ENCODE measurements at places on chromosomes 5 and 9.

GRCh38 chr5:67858471-67859031 is 357.0 kb upstream of the PIK3R1 start:
- H3K27me3 ChIP-seq: no peaks in the 10 kb centered on the region
- DNase-seq: no peak
- H3K36me3 ChIP-seq: no peaks in the 10 kb centered on the region

GRCh38 chr9:91296354-91296753 is 65.4 kb downstream of the AUH start:
- H3K4me1 ChIP-seq: no peaks in the 10 kb centered on the region
- H3K27ac ChIP-seq: no peak overlapping the region
- no peak for DNase-seq
- H3K27me3 ChIP-seq: no peaks in the 10 kb centered on the region
- no peaks in the 10 kb centered on the region for H3K36me3 ChIP-seq
- no peak overlapping the region for H3K4me3 ChIP-seq

DNA sequence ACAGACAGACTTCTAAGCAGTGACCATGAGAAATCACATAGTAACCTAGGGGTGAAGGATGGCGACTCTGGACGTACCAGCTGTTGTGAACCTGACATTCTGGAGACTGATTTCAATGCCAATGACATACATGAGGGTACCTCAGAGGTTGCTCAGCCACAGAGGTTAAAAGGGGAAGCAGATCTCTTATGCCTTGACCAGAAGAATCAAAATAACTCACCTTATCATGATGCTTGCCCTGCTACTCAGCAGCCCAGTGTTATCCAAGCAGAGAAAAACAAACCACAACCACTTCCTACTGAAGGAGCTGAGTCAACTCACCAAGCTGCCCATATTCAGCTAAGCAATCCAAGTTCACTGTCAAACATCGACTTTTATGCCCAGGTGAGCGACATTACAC is 38.0 kb upstream of the CCDC152 start:
- H3K27me3 ChIP-seq: no peaks in the 10 kb centered on the region
- H3K4me1 ChIP-seq: peaks cover 41% of the 10 kb centered on the region
- H3K36me3 ChIP-seq: no peaks in the 10 kb centered on the region
- peak overlapping the region; percentile 11 for H3K4me3 ChIP-seq
- H3K27ac ChIP-seq: peak overlapping the region; percentile 41

DNA sequence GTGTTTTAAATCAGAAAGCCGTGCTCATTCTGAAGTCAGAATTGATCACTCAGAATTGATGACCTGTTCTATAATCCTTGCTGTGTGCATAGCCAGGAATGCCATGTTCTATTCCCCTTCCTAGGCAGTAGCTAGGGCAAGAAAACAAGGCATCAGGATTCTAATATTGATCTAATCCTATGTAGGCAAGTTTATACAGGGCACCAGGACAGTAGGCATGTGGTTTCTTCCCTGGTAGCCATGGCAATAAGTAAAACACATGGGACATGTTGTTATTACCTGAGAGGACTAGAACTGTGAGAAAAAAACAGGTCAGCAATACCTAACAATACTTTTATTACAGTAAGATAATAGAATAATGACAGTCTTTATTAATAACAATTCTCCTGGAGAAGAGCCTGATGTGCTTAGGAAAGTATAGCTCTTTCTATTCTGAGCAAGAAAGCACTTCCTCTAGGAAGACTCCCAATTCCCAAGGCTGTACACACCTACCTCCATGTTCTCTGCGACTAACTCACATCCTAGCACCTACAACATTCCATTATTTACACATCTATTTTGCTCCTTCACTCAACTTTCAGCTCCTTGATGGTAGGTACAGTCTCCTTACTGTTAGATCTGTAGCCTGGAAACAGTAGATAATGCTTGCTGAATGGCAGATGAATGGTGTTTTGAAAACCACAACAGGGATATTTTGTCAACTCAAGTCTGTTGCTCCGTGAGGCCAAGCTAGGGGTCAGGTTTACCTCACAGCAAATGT is 70.8 kb downstream of the STX17 start:
- H3K27me3 ChIP-seq: no peaks in the 10 kb centered on the region
- no peak overlapping the region for H3K4me3 ChIP-seq
- no peak for DNase-seq
- no peak overlapping the region for H3K27ac ChIP-seq
- H3K4me1 ChIP-seq: no peaks in the 10 kb centered on the region

Measured in MM.1S (cell line).